Liver (tissue), 10 donors: ENCODE measurements at places on chromosomes 1 and 21. TPM values are rescaled to one million over a fixed set of nuclear protein-coding genes. Genes with fewer than 3 reads are reported as not detected.

Gene ANXA9
- total RNA-seq = 15.8 TPM

Gene SYT11
- 1.2 TPM for total RNA-seq

Gene GRIK1
- 0.05 TPM for total RNA-seq

Gene DTL
- total RNA-seq = 17.9 TPM

Gene CRYZL1
- total RNA-seq = 14.7 TPM

Gene A3GALT2
- total RNA-seq = not detected

Gene COPA
- total RNA-seq = 92.7 TPM

Gene DCDC2B
- total RNA-seq = not detected

Gene NES
- 1.4 TPM for total RNA-seq

Gene LCE1A
- not detected for total RNA-seq

Gene CACYBP
- total RNA-seq = 81.2 TPM

Gene HHAT
- total RNA-seq = 2.2 TPM

Gene EPRS1
- 59.3 TPM for total RNA-seq
